GM12891 (cell line): ENCODE measurements at places on chromosomes 4 and X.

- no peak for DNase-seq
These were observed 29.8 kb downstream of the DCAF8L2 start for GRCh38 chrX:27619975-27620374.

DNA sequence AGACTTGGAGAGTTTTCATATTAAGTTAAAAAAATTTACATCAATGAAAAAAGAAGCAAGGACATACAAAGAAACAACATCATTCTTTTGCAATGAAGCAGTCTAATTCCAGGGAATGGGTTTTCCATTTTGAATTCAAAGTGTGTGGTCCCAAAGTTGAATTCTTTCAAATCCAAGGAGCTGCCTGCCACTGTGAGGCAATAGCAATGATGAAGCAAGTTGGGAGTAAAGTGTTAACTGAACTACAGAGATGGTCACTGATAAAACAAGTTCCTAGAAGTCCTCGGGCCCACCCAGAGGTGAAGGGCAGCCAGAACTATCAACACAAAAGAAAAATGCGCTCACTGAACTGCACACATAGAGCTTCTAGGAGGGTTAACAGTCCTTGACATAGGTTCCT, 115.9 kb downstream of the RAB28 start:
- DNase-seq: no peak

DNA sequence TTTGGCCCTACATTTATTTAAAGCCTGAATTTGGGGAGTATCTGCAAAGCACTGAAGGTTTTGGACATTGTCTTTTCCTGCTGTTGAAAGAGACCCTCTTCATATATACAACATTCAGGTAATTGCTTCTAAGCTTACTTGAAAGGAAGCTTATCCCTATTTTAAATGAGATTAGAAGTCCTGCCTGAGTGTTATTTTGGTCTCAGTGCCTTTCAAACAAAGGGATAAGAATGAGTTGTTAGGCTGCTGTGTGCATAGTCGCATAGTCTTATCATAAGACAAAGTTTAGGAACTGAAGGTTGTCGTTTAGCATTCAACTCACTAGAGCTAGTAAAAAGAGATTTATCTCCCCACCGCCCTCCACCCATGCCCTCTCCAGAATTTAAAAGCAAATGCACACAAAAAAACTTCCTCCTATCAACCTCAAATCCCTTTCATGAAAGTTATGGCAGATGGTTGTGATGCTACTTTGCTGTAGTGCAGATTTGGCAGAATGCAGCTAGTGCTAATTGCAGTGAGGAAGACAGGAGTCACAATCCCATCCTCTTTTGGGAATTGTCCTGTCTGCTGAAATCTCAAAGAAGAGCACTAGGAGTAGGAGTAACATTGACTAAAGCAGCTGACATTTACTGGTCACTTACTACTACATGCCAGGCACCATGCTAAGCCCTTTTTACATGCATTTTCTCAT, 5.8 kb downstream of the HERC3 start:
- DNase-seq: no peak

DNA sequence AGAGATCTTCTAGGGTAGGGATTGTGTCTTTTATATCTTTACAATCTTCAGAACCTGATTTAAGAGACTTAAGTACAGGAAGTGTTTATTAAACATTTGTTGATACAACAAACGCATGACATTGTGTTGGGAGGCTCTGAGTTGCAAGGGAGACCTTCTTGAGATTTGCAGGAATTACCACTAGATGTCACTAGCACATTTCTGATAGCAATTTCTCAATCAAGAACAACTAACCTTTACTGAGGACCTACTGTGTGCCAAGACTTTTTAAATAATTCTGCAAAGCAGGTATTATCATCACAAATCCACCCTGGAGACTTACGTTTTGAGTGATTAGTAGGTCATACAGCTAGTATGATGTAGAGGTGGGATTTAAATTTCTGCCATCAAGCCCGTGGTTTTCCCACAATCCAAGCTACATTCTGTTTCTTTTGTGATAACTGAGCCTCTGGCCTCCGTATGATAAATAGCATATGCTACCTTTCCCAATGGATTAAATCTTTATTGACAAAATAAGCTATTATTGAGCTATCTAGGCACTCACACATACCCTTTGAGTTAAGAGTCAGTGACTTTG, 986.0 kb downstream of the CCSER1 start:
- DNase-seq: peak; percentile 4

DNA sequence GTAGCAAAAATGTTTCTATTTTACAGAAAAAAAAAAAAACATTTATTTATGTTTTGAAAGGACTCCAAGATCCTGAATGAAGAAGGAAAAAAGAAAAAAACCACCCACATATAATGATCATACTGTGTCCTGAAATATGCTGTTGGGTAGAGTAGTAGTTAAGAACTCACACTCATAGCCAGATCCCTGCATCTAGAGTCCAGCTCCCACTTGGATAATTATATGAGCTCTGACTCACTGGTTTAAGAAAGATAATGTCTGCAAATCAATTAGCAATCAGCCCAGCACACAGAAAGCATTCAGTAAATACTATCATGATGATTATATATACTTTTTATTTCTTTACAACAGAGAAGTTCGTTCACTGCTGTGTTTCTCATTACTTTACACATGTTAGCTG, 46.7 kb upstream of the MXRA5 start:
- no peak for DNase-seq

GRCh38 chr4:185626798-185627197, 91.5 kb upstream of the PDLIM3 start:
- DNase-seq: no peak

DNA sequence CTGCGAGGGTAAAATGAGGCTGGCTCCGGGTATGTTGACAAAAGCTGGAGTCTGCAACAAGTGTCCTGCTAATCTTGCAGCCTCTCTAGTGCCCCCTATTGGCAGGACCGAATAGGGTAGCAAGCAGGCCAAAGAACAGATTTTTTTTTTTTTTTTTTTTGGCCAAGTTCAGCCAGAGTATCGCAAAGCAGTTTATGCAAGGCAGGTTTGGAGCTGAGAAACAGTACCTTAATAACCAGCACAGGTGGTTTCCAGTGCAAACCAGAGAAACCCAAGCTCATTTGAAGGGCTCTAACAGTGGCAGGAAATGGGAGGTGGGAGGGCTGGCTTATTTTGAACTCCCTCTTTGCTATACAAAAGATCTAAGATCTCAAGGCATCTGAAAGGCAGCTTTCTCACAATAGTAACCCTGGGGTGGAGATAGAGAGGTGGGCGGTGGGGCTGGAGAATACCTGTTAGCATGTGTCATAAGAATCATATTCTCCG, 38.2 kb upstream of the OCIAD2 start:
- DNase-seq: no peak

DNA sequence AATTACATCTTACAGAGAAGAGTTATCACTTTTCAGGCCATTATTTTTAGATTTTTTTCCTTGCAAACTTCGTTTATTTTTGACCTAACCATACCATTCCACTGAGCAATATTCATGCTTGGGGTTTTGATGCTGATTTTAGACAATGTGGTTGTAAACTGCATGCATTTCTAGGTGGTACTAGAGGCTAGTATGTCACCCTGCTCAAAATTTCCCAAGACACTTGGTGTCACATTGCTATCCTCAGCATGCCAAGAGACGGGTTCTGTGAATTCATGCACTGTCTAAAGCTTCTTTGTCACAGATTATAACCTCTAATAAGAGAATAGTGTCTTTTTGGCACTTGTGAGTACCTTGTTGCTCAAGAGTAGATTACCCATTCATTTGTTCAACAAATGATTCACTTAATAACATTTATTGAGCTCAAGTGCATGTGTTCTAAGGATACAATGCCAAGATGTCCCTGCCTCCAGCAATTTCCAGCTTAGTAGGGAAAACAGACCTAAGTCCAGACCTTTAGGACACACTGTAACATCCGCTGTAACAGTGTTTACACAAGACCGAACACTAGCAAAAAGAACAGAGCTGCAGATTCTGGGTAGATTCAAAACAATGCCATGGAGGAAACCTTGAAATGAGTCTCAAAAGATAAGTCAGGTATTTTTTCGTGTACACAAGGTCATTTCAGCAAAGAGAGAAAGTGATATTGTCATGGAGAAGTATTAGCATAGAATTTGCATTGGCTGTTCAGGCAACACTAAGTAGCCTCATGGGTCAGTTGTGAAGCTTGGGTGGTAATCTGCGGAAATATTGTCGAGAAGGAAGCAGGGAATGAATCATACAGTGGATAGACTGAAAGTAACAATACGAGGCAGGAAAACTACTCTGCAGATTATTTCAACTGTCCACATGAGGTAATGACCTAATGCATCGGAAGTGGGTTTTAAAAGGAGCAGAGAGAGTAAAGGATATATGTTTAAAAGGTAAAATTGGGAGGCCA, 515.1 kb upstream of the ZFP42 start:
- no peak for DNase-seq

- no peak for DNase-seq
These were observed 150.6 kb upstream of the SLC4A4 start for GRCh38 chr4:71188156-71188640.

GRCh38 chrX:70168238-70169188, 8.8 kb upstream of the DGAT2L6 start:
- DNase-seq: no peak
